GM04503 (cell line): ENCODE measurements at places on chromosomes 5 and 9.

DNA sequence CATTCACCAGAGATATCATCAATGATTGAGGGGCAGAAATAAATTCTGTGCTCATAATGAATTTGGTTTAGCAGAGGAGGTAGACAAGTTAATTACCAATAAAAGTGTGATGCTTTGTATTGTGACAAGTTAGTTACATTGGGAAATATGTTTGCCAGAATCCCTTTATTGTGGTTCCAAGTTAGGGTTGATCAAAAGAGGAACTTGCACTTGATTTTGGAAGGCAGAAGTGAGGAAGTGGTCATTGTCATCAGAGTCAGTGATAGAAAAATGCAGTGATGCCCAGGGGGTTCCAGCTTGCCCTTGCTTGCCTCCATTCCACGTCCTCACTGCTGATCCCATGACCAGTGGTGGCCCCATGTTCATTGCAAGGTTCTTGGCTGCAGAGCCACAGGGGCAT, 69.7 kb downstream of the SVEP1 start:
- no peak for DNase-seq

GRCh38 chr9:128393970-128394369, 22.8 kb downstream of the URM1 start:
- DNase-seq: no peak

- DNase-seq: no peak
Measured at GRCh38 chr5:138488481-138488945, 23.2 kb downstream of the EGR1 start.

DNA sequence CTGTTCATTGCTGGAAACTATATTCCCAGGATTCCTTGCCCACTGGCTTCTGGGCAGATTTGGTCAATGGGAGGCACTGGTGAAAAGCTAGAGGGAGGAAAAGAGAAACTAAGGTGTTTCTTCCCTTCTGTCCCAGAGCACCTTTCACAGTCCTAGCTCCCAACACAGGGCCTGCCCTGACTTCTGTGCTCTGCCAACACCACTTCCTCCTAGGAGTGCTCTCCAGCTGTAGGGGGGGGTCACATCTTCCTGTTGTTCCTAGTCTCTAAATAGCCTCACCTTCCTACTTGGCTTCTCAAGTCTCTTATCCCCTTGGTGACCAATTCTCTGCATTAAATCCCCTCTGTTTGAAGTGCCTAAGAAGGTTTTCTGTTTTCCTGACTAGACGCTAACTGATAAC, 115.4 kb downstream of the ADRB2 start:
- DNase-seq: no peak

GRCh38 chr9:133682818-133683585, 46.8 kb downstream of the DBH start:
- DNase-seq: no peak

DNA sequence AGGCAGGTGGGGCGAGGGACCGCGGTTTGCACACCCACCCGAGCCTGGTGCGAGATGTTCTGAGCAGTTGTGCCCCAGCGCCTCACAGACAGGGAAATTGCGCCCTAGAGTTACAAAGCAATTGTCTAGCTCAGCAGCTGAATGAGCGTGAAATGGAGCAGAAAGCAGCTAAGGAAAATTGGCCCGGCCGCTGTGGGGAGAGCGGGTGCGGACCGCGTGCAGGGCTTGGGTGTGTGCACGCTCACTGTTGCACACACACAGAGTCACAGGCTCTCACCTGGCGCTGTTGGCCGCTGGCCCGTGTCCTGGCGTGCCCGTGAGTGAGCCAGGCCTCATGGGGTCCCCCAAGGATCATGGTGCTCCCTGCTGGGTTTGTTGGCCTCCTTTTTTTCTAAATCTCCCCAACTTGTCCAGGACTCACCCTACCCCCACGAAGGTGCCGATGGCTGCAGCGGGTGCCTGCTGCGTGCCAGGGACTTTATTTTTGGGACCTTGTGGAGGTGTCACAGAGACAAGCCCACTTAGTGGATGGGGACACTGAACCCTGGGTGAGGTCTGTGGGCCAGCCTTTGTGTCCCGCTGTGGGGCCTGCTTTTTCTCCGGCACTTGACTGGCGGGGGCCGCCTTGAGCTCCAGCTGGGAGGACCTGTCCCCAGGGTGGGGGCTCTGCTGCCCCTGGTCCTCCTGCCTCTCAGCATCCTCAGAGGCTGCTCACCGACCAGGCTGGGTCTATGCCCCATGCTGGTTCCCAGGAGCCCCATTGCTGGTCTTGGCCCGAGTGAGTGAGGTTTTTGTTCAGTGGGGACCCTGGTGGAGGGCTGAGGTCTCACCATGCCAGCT, 5.2 kb downstream of the RXRA start:
- no peak for DNase-seq

GRCh38 chr5:135026645-135027265, 7.3 kb downstream of the PITX1 start:
- DNase-seq: no peak

DNA sequence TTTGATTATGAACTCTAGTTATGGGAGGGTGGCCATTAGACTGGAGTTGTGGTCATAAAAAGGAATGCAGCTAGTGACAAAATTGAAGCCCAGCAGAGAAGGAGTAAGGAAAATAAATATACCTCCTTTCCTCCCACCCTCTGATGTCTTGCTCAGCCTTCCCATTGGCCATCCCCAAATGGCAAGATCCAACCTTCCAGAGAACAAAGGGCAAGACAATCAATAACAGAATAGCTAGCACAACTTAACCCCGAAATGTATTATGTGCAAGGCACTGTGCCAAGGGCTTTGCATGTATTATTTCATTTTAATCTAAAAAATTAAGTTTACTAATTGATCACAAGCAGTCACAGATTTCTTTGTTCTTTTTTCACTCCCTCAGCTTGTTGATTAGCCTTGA, 3.6 kb downstream of the ITGA1 start:
- no peak for DNase-seq

DNA sequence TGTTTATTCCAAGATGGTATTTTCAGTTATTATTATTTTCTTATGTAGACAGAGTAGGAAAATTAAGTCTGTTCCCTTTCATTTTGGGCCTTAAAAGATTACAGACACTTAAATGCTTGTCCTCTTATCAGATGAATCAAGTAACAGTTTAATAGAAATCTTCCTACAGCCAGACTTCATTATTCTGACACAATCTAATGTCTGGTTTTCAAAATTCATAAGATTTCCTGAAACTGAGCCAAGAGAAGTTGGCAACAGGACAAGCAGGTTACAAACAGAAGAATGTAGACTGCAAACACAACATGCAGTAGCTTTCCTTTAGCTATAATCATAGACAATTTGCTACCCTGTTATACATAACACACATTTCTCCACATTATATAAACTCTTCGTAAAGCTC, 130.5 kb downstream of the FBXL17 start:
- DNase-seq: no peak

GRCh38 chr9:116151966-116152381, 1.6 kb upstream of the PAPPA start:
- DNase-seq: peak; percentile 91

- no peak for DNase-seq
Measured at GRCh38 chr5:132489871-132490483, 596 bp downstream of the IRF1 start.
